Foreskin melanocyte (primary cell): ENCODE measurements at places on chromosomes 3 and 15.

GRCh38 chr3:43958005-43958770, 267.4 kb downstream of the ABHD5 start:
- no peak for DNase-seq

DNA sequence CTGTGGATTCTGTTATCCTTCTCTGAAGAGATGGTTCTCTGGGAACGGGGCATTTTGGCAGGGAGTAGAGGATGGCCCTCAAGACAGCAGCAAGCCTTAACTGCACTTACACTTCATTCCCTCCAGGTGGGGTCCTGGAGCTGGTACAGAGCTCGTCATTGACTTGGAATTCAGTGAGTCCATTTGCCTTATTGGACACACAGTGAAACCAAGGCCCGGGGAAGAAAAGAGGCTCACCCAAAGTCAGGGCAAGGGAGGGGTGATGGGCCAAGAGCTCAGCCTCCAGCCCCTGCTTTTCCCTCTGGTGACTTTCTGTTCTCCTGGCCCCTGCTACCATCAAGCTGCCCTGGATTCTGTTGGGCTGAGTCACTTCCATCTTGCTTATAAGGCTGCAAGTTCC, 125.6 kb downstream of the ETFA start:
- DNase-seq, result peak; percentile 51

- no peak for DNase-seq
Measured at GRCh38 chr15:85771271-85771670, 23.5 kb downstream of the KLHL25 start.

- no peak for DNase-seq
Measured at GRCh38 chr3:17063596-17063995, 178.8 kb downstream of the PLCL2 start.

GRCh38 chr15:84611631-84612030, 10.8 kb downstream of the ZSCAN2 start:
- DNase-seq, result no peak
